Right renal pelvis (tissue), 4 donors: ENCODE measurements at places on chromosomes 3 and 15.

DNA sequence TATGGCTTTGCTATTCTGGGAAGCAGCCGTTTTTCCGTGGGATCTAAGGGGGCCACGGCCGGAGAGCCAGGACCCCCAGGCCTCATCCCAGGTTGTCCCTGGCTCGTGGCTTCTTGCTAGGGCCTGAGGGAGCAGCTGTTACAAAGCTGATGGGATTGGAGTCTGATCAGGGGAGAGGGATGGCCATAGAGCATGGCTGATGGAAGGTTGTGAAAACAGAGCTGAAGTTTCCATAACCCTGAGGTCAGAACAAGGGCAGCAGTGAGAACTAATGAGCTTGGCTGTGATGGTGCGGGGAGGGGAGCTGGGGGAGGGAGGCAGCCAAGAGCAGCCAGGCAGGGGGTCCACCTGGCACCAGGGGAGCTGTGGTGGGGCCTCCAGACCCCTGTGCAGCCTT is 63.0 kb downstream of the LINGO1 start:
- DNase-seq: no peak

DNA sequence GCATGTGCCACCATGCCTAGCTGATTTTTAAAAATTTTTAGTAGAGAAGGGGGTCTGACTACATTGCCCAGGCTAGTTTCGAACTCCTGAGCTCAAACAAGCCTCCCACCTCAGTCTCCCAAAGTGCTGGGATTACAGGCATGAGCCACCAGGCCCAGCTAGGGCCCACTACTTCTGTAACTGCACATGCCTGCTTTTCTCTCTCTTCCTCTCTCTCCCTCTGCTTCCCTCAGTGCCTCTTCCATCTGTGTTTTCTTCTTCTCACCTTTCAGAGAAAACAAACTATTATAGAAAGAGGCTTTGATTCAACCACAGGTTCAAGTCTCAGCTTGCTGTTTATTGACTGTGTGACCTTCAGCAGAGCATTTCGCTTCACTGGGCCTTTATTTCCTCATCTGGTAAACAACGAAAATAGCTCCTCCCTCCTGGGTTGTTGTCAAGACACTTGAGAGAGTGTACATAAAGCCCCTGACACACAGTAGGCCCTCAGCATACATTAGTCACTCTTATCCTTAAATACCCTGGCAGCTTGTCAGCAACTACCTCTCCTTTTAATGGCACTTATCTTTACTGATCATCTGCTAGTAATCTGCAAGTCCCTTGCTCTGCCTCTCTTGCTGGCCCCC is 10.2 kb downstream of the TADA3 start:
- no peak for DNase-seq

DNA sequence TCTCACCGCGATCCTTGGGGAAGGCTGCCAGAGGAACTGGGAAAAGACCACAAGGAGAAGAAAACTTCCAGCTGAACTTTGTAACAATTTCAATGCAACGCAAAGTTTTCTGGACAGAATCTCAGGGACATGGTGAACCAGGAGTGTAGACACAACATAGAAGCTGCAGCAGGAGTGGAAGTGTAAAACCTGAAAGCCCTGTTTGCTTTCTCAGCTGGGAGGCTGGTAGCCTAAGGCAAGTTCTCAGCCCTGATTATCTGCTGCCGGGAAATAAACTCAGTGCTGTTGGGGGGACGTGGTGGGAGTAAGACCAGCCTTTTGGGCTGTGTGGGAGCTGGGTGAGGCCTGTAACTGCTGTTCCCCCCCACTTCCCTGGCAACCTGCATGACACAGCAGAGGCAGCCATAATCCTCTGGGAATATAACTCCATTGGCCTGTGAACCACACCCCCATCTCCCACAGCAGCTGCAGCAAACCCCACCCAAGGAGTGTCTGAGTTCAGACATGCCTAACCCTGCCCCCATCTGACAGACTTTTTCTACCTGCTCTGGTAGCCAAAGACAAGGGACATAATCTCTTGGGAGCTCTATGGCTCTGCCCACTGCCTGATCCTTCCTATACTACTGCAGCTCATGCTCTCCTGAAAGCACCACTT is 106.7 kb downstream of the ZNF621 start:
- no peak for DNase-seq

- no peak for DNase-seq
Measured at GRCh38 chr3:174362556-174362955, 496.6 kb upstream of the NAALADL2 start.

GRCh38 chr3:140910860-140911259 is 30.8 kb upstream of the SLC25A36 start:
- DNase-seq: no peak

- no peak for DNase-seq
Measured at GRCh38 chr15:60372227-60372626, 25.6 kb downstream of the ANXA2 start.

GRCh38 chr3:194688946-194689345 is 3.3 kb downstream of the FAM43A start:
- no peak for DNase-seq

- DNase-seq: peak; percentile 35
Measured at GRCh38 chr3:33883538-33883950, 85.1 kb downstream of the PDCD6IP start.

DNA sequence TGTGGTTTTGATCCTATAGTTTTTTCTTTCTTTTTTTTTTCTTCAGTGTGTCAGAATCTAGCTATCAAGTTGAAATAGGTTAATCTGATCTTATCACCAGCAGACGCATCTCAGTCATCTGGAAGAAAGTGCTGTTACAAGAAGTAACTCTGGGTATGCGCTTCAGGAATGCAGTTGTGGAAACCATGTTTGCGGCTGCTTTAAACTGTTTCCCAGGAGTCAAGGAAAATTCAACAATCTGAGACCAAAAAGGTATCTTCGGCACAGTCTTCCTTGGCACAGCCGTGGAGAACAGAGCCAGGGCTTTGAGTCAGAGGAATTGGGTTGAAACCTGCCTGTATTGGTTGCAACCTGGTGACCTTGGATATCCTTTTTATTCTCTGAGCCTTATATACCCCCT is 59.9 kb downstream of the CD47 start:
- DNase-seq: no peak

GRCh38 chr3:129507181-129507831 is 21.1 kb upstream of the RHO start:
- no peak for DNase-seq

DNA sequence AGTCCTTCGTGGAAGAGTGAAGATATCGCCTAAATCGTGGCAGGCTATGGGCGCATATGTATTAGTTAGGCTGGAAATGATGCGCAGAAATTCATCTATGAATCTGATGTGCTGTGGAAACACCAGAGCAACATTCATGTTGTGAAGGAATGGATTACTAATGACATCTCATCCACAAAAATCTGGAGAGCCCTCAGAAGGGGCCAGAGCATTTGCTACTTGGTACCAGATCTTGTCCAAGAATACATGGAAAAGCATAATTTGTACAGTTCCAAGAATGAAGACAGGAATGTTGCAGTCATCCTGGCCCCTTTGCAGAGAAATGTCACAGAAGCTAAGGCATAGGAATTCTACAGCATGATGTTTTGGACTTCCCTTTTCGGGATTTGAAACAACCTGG is 38.4 kb upstream of the FOXB1 start:
- no peak for DNase-seq

DNA sequence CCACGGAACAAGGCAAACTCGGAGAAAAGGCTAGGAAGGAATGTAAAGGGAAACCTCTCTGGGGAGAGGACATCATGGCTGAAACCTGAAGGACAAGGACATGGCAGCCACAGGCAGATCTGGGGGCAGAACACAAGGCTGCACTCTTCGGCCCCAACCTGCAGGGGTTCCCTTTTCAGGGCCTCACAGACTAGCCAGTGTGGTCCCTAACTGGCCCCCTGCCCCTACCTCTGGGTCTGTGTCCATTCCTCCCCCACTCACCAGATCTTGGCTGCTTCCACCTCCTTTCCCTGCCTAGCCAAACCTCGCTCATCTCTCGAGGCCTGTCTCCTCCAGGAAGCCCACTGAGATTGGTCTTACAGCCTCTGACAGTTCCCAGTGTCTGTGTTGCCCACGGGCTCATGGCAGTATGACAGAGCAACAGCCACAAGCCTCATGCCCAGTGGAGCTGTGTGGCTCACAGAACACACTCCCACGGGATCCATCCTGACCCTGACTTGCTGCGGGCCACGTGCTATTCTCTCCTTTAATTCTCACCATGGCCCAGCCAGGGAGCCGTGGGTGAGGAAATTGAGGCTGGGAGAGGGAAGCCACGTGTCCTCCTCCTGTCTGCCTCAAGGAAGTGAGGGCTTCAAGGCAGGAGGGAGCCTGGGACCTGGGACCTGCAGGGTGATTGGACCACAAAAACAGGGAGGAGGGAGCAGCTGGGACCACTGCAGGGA is 26.5 kb downstream of the WNT7A start:
- no peak for DNase-seq

GRCh38 chr15:68158046-68158628 is 47.0 kb downstream of the CALML4 start:
- no peak for DNase-seq

GRCh38 chr3:18247139-18247695 is 177.9 kb downstream of the SATB1 start:
- DNase-seq: no peak

- no peak for DNase-seq
Measured at GRCh38 chr3:154954757-154955156, 125.4 kb upstream of the MME start.

DNA sequence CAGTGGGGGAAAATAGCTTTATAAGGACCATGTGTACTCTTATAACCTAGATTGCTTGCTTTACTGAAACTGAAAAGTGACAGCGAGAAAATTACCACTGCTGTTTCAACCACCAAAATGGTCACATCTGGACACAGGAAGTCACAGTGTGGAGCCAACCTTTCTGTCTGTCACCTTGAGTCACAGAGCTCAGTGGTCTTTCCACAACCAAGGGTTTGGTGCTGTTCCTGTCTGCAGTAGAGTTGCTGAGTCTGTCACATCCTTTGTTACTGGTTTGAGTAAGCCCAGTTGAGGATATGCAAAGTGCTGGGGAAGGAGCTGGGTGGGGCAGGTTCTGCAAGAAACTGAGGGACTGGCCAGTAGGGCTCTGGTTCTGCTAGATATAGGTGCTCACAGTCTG is 139.1 kb upstream of the EIF1B start:
- DNase-seq: no peak

- DNase-seq: no peak
Measured at GRCh38 chr3:48696601-48697000, 10.9 kb upstream of the NCKIPSD start.

- no peak for DNase-seq
Measured at GRCh38 chr15:63063164-63063756, 20.7 kb downstream of the TPM1 start.
